Heart right ventricle (tissue), 16 donors: ENCODE measurements at places on chromosomes 12 and 14. TPM values are rescaled to one million over a fixed set of nuclear protein-coding genes. Genes with fewer than 3 reads are reported as not detected.

Gene MOAP1
- 47.7 TPM for total RNA-seq

Gene CLEC4E
- not detected for total RNA-seq

DNA sequence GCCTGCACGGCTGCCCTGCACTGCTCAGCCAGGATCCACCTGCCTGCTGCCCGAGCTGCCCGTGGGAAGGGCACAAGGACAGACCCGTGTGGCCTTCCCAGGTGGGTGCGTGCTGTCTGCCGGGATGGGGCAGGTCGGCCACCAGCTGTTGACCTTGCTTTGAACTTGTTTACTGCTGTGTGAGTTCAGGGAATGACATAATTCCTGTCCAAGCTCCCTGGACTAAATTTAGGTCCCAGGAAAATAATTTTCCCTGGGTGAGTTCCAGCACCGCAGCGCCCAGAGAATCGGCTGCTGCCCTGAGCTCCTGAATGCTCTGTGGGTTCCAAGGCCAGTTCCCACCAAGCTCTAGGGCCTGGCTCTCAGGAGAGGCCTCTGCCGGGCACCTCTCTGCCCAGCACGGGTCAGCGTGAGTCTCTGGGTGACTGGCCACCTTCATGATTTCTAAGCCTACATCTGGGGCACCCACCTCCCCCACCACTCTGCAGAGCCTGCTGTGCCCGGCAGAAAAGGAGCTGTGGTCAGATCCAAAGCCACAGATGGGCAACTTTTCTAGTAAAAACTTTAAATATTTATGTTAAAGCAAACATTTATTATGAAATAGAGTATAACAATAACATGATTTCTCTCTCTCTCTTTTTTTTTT is 27.2 kb upstream of the MLXIP start:
- H3K36me3 ChIP-seq: peaks cover 16% of the 10 kb centered on the region
- peaks cover 24% of the 10 kb centered on the region for H3K4me1 ChIP-seq
- H3K27ac ChIP-seq: peak overlapping the region; percentile 89
- H3K4me3 ChIP-seq: no peak overlapping the region

GRCh38 chr14:52299692-52300278 is 14.3 kb upstream of the PTGER2 start:
- H3K4me3 ChIP-seq: no peak overlapping the region
- H3K27ac ChIP-seq: no peak overlapping the region
- no peaks in the 10 kb centered on the region for H3K36me3 ChIP-seq
- no peaks in the 10 kb centered on the region for H3K4me1 ChIP-seq
- DNase-seq: no peak

DNA sequence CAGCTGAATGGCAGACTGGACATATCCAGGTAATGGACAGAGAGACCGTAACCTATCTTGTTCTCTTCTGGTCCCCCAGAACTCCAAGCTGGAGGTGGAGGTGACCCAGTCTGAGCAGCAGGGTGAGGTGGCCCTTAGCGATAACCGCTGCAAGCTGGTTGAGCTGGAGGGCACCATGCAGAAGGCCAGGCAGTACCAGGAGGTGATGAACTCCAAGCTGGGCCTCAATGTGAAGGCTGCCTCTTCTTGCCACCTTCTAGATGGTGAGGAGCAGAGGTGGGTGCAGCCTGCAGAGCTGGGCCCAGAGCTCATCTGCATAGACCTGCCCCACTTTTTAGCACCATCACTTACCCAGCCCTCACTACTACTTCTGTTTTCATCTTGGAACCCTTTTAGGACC is 7.2 kb upstream of the KRT86 start:
- no peak for DNase-seq
- H3K4me1 ChIP-seq: no peaks in the 10 kb centered on the region
- H3K27ac ChIP-seq: no peak overlapping the region
- H3K36me3 ChIP-seq: no peaks in the 10 kb centered on the region
- no peak overlapping the region for H3K4me3 ChIP-seq
